ENCODE measurements at places on chromosomes 5 and 9.

DNA sequence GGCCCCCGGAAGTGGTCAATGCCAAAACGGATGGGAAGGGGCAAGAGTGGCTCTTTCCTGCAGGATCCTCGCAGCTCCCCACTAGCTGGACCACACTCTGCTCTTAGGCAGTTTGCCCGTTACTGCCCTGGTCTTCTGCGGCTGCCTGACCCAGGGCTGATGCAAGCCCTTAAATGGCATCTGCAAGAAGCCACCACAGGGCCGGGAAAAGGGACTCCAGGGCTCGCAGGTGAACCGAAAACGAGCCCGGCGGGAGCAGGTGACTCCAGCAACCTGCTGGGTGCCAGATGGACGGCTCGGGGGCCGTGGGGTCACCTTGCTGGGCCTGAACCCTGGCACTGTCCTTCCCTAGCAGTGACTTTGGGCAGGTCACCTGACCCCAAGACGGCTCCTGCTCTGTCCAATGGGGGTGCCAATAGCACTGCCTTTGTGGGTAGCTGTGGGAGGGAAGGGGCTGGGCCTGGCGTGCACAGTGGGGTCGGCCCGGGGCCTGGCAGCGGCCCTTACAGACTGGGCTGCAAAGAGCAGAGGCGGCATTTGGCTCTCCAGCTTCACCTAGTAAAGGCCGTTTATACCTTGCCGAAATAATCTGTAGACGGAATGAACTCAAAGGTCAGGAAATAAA is 1.3 kb downstream of the TMEM250 start:
- peak; percentile 83 for DNase-seq

- DNase-seq: no peak
These were observed 159.8 kb downstream of the SPATA31D1 start for GRCh38 chr9:82148426-82148810.

GRCh38 chr5:174911118-174911517 is 186.7 kb downstream of the MSX2 start:
- no peak for DNase-seq

- no peak for DNase-seq
These were observed 157.0 kb downstream of the RGS3 start for GRCh38 chr9:113620377-113621161.

DNA sequence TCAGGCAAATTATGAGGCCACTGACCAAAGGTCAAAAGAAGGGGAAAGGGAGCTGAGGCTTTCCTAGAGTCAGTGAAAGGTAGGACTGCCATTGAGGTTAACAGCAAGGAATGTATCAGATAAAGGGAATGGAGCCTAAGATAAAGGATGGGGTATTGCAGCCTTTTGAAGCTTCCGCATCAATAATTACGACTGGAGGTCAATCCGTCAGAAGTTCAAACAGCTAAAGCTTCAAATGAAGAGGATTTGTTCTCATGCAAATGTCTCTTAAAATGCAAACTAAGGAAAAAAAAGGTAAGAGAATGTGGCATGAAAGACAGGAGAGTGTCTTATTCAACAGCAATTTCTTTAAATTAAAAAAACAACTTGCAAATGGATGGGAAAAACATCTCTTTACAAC is 341.1 kb upstream of the RGMB start:
- no peak for DNase-seq

DNA sequence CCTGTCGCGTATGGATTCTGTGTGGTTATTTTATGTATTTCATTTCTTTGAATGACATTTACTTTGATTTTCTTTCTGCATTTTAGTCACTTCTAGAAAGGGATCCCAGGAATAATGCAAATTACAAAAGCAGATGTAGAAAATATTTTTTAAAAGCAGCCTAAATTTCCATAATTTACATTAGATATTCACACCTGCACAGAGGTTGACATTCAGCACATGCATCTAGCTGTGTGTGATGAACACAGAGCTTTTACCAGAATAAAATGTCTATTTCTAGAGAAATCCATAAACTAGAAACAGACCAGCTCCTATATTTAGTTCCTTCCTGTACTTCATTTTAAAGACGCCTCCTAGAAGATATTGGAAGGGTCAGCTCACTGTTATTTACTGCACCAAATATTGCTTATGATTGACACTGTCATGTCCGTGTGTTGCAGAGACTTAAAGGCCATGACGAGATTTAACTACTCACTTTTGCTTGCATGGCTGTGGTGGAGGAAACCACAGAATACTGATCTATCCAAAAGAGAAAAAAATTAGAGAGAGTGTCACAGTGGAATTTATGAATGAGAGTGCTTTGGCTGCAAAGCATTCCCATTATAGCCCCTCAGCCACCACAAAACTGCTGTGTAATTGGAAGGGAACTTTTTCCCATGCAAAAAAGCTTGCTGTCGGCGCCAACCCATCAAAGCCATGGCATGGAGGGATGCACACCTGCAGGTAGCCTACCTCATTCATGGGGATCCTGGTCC is 58.1 kb downstream of the EBF1 start:
- peak; percentile 8 for DNase-seq

DNA sequence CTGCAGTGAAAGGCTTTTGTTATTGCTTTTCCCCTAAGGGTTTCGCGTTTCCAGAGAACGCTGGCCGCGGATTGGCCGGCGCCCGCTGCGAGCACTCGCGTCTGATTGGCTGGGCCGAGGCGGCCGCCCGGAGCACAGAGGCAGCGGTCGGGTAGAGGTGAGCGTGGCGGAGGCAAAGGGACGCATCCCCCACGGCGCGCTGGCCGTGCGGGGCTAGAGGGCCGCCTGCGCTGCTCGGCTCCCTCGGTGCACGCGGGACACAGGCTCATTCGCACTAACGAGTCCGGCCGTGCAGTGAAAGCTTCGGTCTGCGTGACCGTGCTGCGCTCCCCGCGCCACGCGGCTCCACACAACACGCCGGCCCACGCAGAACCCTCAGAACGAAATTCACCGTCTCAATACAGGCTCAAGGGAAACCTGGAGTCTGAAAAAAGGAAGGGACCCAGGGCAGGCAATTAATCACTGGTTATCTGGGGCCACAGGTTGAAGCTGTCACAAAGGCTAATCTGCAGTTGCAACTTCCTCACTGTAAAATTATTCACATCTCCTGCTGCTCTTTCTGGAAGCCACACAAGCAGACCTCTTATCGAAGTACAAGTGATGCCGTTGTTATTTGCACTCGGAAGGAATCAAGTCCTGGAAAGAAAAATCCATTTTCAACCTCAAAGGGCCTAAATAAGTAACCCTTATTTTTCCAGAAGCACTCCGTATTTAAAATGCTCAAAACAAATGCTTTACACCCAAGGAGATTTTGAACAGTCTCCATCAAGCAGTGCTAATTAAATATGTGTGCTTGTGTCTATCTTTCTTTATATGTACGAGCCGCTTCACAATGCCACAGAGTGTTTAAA is 94.6 kb downstream of the ZNF608 start:
- peak; percentile 93 for DNase-seq

GRCh38 chr5:146548781-146549449 is 32.9 kb upstream of the GPR151 start:
- peak; percentile 58 for DNase-seq

DNA sequence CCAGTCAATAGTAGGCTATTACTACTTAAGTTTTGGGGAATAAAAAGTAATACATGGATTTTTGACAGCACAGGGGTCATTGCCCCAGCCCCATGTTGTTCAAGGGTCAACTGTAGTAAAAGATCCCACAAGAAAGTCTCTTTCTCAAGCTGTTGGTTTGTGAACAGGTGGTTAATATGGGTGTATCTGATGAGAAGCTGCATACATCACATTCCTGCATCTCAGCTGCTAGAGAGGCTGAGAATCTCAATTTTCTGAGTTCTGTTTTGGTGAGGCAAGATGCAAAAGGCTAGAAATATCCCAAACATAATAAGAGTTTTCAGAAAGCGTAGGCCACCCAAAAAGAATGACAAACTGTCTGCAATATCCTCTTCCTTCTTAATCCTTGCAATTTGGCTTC is 76.8 kb upstream of the DAPK1 start:
- DNase-seq: no peak

DNA sequence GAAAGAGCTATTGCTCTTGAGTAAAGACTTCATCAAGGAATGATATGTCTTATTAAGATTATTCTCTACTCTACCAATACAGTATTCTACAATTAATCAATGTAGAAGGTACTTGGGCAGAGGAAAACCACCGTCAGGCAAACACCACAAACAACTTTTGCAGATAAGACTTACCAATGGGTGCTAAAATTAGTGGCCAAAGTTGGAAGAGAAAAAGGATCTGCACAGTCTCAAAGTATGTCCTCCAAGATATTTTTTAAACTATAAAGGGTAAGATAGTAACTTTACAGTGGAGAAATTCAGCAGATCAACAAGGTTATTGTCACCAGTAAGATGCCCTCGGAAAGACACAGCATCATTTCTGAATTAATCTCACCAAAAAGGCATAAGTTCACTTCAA is 38.9 kb downstream of the NRG2 start:
- DNase-seq: no peak

Measured in hematopoietic multipotent progenitor cell treated with erythropoietin and hydrocortisone succinate and interleukin-3 and kit ligand, for 4 days (in vitro differentiated cells).